ENCODE measurements at places on chromosomes 12 and 14.

- DNase-seq = no peak
Measured at GRCh38 chr14:75877292-75877691, 104.5 kb downstream of the TGFB3 start.

DNA sequence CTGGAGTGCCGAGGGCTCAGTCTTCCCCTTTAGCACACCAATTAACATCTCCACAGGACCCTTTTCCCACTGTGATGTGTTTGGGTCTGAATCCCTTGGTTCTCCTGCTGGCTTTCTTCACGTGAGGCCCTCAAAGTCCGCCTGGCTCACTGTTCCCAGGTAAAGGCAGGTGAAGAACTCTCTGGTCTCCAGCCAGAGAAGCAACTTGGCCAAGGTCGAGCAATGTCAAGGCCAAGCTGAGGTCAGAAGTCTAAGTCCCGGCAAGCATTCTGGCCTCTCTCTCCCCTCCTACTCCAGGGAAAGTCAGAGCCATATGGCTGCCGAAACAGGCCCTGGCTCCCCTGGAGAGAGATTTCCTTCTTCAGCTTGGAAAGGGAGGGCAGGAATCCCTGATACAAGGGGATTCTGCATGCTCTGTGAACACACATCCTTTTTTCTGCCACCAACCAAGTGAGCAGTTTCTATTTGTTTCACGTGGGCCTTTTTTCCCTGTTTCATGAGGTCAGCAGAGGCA is 61.4 kb upstream of the ESRRB start:
- DNase-seq = no peak

GRCh38 chr14:84420221-84420620 is 1109.7 kb upstream of the FLRT2 start:
- no peak for DNase-seq

DNA sequence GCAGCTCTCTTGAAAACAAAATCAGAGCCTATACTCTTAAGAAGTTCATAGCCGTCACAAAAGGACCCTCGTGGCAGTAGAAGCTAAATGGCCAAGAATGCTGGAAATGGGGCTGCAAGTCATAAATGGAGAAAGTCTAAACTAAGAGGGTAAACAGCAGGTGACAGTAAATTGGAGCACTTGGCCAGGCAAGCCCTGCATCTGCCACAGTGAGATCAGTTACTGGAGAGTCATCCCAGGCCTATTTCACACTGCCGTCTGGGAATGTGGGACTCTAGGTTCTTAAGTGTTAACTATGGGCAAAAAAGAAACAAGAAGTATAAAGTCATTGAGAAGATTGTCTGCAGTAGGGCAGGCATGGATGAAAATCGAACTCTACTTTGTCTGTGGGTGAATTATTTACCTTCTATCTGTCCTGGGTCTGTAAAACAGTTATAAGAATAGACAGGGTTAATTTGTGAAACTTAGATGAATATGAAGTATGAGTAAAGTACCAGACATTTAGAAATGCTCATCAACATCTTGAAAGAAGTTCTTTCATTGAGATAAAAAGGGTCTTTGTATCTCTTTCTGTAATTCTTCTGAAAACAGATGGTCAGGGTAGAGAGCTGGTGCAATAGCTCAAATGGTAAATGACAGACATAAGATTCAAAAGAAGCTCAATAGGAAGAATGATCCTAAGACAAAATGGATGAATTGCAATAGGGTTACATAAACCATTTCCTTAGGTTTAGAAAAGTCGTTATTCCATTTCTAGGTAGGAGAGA is 792.5 kb downstream of the DIO2 start:
- no peak for DNase-seq

GRCh38 chr12:124218243-124218560 is 76.7 kb upstream of the RFLNA start:
- DNase-seq = no peak

- DNase-seq = no peak
Measured at GRCh38 chr12:63319386-63319785, 168.4 kb upstream of the AVPR1A start.

DNA sequence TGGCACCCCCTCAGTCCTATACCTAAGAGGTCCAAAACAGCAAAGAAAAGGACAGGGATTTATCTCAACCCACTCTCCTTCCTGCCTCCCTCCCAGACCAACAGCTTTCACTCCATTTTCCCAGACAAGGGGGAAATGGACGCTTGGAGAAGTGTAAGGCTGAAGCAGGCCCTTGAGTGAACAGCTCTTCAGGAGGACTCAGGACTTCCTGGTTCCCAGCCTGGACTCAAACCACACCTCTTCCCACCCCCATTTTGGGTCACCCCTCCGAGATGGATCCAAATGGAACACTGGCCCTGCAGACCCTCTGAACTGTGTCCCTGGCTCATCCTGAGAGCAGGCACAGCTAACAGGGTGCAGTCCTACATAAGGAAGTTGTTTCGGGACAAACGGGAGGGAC is 2.7 kb downstream of the KMT2D start:
- no peak for DNase-seq

DNA sequence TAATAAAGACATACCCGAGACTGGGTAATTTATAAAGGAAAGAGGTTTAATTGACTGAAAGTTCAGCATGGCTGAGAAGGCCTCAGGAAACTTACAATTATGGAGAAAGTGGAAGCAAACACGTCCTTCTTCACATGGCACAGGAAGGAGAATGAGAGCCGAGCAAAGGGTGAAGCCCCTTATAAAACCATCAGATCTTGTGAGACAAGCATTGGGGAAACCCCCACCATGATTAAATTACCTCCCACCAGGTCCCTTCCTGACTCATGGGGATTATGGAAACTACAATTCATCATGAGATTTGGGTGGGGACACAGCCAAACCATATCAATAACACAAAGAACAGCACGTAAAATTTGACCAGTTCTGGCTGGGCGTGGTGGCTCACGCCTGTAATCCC is 85.6 kb upstream of the ATF7IP start:
- DNase-seq = no peak

DNA sequence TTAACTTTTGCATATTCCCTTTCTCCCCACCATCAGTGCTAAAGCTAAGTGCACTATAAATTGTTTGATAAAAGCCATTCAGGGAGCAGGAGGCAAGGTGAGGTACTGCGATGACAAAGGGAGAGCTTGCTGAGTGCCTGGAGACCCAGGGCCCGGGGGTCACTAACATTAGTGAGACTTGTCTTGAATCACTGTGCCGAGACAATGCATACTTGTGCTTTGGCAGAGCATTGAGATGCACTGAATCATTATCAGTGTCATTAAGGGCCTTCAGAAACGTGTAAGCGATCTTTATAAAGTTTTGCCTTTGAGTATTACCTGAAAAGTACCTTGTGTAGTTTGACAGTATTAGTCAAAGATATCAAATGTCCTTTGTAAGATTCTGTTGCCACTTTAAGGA is 447.5 kb downstream of the PCNX1 start:
- no peak for DNase-seq

- DNase-seq = no peak
Measured at GRCh38 chr12:52338241-52338960, 17.2 kb upstream of the KRT83 start.

GRCh38 chr12:21819236-21819635 is 44.7 kb upstream of the KCNJ8 start:
- DNase-seq = no peak

DNA sequence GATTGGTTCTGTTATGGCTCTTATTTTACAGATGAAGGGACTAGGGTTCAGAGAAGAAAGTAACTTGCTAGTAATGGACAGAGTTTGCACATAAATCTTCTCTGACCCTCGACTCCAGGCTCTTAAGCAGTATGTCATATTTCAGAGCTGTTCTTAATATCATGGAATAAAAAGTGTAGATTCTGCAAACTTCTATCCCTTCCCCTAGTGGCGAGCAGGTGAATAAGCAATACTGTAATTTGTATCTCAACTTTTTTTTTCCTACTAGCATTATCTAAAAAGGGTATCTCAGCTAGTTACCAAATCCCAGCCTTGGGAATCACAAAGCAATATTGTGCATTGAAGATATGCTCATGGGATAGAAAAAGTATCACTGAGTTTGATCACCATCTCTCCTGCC is 83.2 kb downstream of the ANO4 start:
- no peak for DNase-seq

- DNase-seq = no peak
Measured at GRCh38 chr14:100440758-100441203, 117.6 kb downstream of the SLC25A47 start.

All from pons (tissue), 1 donor.